ENCODE measurements at places on chromosomes 5 and 9.

GRCh38 chr9:107158321-107158720 lies 124.8 kb upstream of the RAD23B start:
- DNase-seq: no peak

DNA sequence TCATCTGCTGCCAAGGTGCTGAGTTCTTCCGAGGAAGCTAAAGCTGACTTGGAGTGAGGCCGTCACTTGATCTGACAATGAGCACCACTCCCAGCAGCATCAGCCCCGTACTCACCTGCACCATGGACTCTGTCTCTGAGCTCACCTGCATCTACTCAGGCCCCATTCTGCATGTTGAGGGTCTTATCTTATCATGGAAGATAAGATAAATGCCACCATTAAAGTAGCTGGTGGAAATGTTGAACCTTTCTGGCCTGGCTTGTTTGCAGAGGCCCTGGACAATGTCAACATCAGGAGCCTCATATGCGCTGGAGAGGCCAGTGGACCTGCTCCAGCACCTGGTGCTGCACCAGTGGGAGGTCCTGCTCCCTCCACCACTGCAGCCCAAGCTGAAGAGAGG lies 35.0 kb upstream of the HMGCS1 start:
- DNase-seq: no peak

DNA sequence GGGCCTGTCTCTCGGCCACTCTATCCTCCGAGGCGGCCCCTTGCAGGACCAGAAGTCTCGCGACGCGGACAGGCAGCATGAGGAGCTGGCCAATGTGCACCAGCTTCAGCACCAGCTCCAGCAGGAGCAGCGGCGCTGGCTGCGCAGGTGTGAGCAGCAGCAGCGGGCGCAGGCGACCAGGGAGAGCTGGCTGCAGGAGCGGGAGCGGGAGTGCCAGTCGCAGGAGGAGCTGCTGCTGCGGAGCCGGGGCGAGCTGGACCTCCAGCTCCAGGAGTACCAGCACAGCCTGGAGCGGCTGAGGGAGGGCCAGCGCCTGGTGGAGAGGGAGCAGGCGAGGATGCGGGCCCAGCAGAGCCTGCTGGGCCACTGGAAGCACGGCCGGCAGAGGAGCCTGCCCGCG lies 283.5 kb downstream of the ARHGEF28 start:
- DNase-seq: no peak

DNA sequence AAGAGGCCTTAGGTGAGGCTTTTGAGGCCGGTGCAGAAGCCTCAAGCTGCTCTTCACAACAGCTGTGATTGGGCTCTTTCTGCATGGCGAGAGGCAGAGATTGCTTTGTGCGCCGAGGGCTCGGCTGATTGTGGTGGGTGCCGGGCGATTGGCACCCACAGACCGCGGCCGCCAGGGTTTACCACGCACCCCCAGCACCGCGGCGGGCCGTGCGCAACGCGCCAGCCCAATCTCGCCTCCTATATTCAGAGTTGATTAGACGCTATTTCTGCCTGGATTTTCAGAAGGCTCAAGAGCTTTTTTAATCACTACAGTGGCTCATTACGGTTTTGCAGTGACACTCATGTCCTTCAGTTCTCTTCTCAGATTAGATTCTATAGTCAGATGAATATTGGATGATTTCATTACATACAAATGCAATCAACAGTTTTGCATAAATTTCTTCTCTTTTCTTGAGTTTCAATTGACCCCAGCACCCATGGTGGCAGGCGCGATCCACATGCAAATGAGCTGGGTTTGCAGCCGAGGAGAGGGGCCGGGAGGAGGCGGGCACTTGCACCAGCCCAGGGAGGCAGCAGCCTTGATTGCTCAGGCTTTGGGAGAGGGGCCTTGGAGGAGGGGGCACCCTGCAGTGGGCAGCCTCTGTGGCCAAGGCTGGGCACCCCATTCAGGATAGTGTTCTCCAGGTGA lies 33.8 kb upstream of the PTGS1 start:
- no peak for DNase-seq

- DNase-seq: peak; percentile 8
Observed at GRCh38 chr5:37554938-37555337, 175.8 kb downstream of the WDR70 start.

DNA sequence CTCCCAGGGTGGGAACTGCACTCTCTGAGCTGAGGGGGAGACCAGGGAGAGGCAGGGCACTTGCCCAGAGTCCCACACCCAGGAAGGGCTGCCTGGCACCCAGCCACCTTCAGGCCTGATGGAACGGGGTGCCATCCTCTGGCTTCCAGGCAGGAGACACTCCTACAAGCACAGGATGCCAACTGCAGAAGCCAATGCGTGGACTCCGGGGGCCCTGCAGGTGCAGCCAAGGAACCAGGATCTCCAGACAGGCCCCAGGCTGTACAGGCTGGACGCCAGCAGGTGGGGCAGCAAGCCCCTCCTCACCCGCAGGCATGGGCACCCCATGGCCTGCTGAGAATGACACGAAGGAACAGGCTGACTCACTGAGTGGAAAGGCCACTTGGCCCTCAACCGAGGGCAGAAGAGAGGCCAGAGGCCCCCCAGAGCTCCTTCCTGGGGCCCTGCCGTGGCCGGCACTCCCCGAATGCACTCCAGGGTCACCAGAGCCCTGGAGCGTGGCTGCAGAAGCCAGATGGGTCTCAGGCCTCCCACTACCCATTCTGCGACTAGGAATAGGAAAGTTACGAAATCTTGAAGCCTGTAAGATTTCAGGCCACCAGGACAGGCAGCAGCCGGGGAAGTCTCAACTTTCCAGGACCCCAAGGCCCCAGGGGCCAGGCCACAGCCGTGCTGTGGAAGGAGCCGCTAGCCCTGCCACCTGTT lies 15.7 kb downstream of the NACC2 start:
- DNase-seq: no peak

DNA sequence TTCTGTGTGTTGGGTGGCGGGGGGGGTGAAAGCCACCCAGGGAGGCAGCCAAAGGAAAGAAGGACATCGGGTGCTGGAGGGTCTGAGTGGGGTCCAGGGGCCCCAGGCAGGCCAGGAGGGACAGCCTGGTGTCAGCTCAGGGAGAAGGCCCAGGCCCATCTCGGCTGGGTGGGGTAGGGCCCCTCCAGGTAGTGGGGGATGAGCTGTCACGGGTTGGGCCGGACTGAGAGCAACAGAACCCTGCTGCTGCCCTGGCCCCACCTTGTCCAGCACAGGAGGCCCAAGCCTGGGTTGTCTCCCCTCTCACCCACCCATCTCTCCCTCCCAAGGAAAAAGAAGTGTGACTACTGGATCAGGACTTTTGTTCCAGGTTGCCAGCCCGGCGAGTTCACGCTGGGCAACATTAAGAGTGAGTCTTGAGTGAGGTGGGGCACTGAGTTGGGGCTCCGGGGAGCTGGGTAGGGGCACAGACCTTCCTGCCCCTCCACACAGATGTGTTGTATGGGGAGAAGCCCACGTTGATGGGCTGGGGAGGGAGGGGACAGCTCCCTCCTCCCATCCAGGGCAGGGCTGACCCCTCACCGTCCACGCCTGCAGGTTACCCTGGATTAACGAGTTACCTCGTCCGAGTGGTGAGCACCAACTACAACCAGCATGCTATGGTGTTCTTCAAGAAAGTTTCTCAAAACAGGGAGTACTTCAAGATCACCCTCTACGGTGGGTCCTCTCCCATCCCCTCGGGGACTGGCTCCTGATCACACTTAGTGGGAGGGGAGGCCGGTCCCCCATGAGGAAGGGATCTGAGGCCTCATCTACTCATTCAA lies 2.3 kb downstream of the LCN2 start:
- DNase-seq: no peak

GRCh38 chr5:133943475-133943817 lies 25.0 kb downstream of the C5orf15 start:
- DNase-seq: no peak

GRCh38 chr5:6465831-6466790 lies 17.5 kb downstream of the UBE2QL1 start:
- DNase-seq: no peak

DNA sequence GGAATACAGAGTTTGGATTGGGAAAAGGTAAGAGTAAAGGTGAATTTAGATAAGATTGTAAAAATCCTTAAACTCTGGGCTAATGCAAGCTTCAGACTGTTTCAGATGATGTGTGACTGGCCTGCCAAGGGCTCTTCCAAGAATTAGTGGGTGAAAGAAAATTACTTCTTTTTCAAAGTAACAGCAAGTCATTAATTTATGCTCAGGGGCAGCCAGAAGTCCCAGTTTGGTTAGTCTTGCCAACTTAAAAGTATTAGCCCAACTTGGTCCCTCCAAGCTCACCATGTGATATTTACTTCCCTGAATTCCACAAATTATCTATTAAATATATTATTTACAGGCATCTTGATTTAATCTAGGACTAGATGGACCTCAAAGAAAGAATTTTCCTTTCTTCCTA lies 947.8 kb downstream of the NR2F1-AS1 start:
- no peak for DNase-seq

- peak; percentile 94 for DNase-seq
Observed at GRCh38 chr5:174532455-174533453, 191.6 kb upstream of the MSX2 start.

DNA sequence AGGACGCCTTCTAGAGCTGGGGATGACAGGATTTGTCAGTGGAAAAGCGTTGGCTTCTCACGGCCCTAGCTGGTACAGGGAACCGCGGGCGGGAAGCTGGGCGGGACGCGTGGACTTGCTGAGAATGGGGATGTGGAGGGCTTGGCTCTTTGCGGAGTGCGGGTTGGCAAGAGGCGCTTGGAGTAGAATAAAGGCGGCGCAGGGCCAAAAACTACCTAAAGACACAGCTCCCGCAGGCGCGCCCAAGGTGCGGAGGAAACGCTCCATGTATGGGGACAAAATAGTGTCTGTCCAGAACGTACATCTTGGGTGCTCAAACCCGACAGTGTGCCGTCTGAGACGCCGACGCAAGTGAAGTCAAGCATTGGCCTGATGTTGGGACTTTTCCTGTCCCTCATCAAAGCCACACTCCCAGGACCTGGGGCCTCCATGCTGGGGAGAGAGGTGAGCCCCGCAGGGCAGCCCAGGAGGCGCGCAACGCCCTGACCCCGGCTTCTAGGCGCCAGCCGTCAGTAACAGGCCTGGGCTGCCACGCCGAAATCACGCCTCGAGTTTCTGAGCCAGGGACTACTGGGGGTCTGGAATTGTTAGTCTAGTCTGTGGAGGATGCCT lies 1.6 kb upstream of the NKX2-5 start:
- no peak for DNase-seq

- no peak for DNase-seq
Observed at GRCh38 chr9:36401897-36402480, 1.9 kb upstream of the RNF38 start.

DNA sequence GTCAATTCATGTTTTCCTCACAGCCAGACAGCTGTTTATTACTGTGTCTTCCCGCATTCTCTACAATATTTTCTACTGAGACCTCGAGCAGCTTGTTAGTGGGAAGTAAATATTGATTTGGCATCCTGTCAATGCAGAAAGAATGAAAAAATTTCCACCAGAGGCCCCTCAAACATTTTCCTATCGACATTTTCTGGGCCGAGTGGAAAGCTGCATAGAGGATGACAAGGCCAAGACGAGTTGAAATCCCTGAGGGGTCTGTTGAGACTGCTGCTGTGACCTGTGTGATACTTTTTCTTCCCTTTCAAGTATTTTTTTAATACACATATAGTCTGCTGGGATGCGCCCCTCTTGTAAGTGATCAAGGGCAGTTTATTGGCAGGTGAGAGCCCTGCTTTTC lies 91.4 kb upstream of the SH3GL2 start:
- no peak for DNase-seq

GRCh38 chr5:35010676-35011075 lies 37.1 kb downstream of the AGXT2 start:
- DNase-seq: no peak

GRCh38 chr9:109801484-109801883 lies 21.5 kb downstream of the PALM2AKAP2 start:
- no peak for DNase-seq

- peak; percentile 17 for DNase-seq
Observed at GRCh38 chr5:179261301-179262125, 83.7 kb downstream of the ADAMTS2 start.

- DNase-seq: peak; percentile 85
Observed at GRCh38 chr5:157290981-157291711, 25.2 kb downstream of the CYFIP2 start.

GRCh38 chr5:135491552-135492318 lies 39.6 kb upstream of the TIFAB start:
- DNase-seq: peak; percentile 77

DNA sequence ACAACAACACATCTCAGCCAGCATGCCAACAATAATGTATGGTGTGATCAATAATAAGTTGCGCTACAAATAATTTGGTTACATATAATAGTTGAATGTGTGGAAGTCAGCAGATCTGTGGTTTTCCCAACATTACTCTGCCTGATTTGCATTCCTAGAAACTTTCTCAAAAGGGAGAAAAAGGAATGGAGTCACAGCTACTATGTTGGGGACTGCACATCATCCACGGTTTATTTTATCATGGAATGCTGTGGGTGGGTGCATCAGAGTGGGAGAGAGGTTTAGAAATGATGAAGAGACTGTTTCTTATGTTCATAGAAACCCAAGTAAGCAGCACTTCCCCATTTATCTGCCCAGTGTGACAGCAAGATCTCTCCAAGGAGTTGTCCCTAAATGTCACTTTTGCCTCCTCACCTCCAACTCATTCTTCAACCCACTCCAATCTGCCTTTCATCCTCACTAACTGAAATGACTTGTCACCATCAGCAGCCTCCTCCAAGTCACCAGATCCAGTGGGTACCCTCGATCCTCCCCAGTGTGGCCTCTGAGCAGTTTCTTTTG lies 2.8 kb upstream of the SPOCK1 start:
- DNase-seq: no peak

DNA sequence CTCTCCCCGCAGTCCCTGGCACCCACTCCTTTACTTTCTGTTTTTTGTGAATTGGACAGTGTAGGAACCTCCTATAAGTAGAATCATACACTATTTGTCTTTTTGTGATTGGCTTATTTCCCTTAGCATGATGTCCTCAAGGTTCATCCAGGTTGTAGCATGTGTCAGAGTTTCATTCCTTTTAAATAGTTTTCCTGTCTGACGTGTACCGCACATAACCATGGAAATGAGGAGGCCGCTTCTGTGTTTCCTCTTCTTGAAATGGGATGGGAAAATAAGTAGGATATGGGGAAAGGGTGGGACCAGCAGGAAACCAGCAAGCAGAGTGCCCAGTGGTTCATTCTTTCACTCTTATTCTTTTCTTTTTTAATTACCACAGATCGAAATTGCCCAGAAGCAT lies 72.6 kb upstream of the ENTREP1 start:
- DNase-seq: no peak

GRCh38 chr5:169139480-169140050 lies 161.4 kb downstream of the SLIT3 start:
- peak; percentile 92 for DNase-seq

GRCh38 chr9:72025906-72026305 lies 34.5 kb downstream of the C9orf57 start:
- DNase-seq: no peak

GRCh38 chr5:95958310-95959014 lies 3.2 kb downstream of the ELL2 start:
- DNase-seq: peak; percentile 43

- DNase-seq: no peak
Observed at GRCh38 chr5:38715696-38716095, 130.1 kb upstream of the OSMR start.

DNA sequence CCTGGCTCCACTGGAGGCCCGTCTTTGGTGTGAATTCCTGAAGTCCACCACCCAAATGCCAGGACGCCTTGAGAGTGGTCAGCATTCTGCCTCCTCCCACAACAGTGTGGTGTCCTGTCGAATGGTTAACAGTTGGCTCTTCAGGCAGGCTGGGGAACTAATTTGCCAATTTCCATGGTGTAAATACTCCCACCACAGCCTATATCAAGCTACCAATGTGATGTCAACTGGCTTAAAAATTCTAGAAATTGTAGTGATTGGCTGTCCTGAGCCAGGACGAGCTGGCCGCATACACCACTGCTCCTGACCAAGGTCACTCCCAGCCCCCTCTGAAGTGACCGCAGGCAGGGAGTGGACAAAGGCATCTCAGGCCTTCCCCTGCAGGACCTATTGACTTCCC lies 11.1 kb downstream of the UNC5A start:
- DNase-seq: no peak

Measured in stomach (tissue), 19 donors.